ENCODE measurements at places on chromosomes 6 and 20.

DNA sequence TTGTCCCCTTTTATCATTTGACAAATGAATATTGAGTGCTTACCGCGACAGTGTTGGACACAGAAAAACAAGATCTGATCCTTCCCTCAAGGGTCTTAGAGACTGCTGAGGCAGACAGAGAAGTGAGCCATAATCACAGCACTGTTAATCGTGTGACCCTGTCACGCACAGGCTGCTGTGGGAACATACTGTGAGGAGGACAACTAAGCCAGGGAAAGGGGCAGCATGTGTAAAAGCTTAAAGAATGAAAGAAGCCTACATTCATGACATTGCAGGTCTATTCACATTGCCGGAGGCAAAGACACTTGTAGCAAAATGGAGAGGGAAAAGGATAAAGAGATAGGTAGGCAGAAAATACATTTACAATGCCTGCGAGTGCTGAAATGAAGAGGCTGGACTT lies 32.7 kb downstream of the TRDN start:
- DNase-seq, result no peak

DNA sequence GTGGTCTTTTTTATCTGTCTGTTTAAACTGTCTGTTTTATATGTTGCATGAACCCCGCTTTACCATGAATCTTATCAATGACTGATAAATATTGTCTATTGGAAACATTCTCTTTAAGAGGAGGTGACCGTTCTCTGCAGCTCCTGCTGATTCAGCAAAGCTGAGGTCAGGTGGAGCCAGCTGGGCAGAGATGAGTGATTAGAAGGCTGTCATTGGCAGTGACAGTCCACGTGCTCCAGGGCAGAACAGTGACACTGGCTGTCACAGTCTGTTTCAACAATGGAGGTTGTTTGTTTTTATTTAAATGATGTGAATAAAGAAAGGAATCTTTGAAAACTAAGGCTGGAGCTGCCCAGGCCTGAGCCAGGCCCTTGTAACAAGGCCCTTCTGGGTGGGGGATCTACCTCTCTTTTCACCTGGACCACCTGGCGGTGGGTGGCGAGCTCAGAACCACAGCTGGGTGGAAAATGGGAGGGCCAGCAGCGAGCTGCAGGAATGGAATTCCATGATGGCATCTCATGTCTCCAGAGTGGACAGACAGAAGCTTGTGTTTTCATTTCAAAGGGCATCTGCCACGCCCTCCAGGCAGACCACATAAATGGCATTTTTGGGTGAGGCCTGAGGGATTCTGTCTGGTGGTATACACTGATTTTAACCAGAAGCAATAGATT lies 12.6 kb downstream of the SYNJ2 start:
- DNase-seq, result no peak

DNA sequence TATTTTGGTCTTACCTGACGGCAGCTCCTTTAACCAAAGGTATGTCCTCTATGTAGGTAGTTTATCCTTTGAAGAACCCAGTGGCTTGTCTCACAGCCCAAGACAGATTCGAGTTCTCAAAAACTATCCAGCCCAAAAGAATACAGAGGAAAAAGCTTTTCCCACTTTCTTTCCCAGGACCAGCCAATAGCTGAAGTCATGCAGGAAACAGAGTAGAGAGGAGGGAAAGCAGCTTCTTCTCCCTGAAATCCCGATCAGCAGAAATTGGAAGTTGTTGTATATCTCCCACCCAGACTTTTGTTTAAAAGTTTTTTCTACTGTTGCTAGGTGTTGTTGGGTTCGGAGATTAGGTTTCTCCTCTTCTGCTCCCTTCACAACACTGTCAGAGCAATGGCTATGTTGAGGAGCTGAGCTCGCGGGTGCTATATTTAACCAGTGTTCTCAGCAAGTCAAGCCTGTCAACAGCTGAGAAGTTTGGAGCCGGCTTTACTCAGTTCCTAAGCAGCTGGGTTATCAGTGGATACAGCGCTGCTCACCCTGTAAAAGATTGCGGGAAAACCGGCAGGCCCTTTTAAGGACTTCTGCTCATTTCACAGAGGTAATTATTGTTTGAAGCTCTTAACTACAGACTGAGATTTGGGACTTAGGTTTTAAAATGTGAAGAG lies at the start of gene FILIP1:
TSS of gene FILIP1 (minus strand) at position 401 of the 665 bp plus-strand sequence. CDS start 78,828 bp downstream, outside the sequence.
- DNase-seq, result no peak

- no peak for DNase-seq
Observed at GRCh38 chr6:110799189-110799588, 16.1 kb downstream of the CDK19 start.

DNA sequence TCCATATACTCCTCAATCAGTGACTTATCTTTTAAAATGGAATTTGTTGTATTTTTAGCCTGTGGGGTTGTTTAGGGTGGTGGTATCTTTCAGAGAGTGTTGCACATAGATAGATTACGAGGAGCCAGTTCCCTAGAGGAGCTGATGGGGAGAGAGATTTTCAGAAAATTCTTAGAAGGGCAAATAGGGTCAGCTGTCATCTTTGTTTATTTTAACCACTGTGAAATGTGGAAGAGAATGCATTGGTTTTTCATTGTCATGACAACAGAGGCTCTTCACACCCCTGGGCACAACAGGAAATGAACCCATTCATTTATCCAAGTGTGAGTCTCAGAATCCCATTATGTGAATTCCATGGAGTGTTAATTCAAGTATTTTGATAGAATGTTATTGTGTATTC lies 188.4 kb downstream of the JARID2 start:
- no peak for DNase-seq

- no peak for DNase-seq
Observed at GRCh38 chr6:3765415-3765814, 13.9 kb upstream of the PXDC1 start.

DNA sequence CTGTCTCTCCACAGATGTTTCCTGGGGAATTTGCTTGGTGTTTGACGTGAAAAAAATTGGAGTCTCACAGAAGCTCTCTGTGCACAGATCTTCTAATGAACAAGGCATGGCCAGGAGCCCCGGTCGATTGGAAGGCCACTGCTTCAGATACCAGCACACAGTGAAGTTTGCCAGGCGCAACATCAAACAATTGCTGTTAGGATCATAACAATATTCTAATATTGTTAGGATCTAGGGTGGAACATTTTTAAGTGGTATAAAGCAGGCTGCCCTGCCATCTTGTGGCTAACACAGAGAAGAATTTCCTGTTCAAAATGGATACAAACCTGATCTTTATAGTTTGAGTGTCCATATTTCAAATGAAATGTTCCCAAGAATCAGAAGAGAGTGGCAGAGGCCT lies 64.1 kb downstream of the C6orf118 start:
- DNase-seq, result no peak

DNA sequence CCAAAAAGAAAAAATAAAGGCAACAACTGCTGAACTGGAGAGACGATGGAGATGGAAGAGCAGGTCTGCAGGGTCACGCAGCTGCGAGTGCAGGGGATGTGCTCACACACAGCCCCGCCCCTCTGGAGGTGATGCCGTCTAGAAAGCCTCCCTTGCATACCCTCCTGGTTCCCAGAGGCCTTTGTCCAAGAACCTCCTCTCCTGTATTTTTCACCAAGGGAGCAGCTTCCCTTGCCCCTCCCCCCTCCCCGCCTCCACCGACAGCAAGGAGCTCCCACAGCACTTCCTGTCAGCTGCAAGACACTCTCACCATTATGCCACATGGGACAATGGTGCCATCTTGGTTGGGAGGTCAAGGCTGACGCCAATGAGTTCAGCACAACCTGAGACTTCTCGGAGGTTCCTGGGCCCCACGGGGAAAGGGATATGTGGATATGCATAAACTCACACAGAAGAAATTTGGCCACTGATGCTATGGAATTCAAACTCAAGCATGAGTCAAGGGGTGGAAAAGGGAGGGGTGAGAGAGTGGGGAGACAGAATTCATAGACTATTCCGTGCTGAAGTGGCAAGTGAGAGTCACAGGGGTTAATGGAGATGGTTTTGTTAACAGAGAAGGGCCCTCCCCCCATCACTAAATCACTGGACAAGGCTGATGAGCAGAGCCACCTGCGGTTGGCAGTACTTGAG lies 132.9 kb downstream of the SCML4 start:
- no peak for DNase-seq

DNA sequence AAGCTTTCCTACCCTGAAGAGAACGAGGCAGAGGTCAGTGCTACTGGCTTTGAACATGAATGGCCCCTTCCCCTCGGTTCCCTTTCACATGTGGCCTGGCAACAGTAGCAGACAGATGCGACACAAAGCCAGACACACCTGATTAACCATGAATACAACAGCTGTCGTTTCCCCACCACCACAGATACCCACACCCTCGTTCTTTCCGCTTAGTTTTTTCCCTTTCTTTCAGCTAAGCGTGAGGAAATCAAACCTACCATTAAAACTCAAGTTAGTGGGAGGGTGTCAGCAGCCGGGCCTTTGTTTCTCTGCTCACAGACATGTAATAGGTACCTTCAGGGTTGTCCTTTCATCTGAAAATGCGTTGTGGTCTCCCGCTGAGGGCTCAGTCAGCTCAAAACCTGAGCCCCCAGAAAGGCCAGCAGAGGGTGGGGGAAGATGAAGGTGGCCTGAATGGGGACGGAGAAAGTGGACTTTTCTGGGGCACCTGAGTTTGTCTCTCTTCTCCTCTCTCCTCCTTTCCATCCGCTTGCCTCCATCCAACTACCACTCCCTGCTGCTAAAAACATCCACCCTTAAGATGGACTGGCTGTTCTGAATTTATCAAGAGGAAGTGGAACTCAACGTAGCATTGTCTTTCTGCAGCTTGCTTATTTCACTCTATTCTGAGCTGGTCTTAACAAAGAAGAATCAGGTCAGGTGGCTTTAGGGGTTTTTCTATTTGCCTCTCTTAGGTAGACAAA lies 516.6 kb upstream of the JARID2 start:
- DNase-seq, result no peak

GRCh38 chr20:13800728-13801134 lies 15.9 kb downstream of the NDUFAF5 start:
- DNase-seq, result no peak

DNA sequence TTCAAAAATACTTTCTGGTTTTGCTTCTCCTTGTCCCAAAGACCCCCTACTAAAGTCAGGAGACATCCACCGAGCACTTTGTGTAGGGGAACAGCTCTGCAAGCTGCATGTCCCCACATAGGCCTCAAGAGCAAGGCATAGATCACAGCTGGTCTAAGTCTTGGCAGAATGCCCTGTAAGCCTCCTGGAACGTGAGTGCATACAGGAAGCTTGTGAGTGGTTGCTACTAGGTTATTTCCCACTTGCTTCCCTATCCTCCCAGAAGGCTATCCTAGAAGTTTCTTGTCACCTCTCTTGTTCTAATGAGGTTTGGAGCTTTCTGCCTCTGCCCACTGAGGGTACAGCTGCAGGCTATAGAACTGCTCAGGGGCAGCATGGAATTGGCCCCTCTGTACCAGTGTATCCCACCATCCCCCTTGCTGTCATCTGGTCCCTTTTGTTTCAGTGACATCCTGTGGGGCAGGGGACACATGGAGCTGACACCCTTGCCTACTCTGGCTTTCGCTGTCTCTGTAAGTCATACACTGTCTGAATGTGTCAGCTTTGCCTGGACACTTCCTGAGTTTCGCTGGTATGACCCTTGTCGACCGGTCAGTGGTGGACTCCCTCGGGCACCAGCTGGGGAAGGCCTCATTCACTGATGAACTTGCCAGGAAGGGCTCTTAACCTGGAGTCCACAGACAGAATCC lies 35.6 kb upstream of the KCNK16 start:
- DNase-seq, result no peak

GRCh38 chr6:73739096-73739495 lies 43.1 kb downstream of the CD109 start:
- no peak for DNase-seq

GRCh38 chr20:44448753-44449546 lies 26.7 kb upstream of the TTPAL start:
- no peak for DNase-seq

- no peak for DNase-seq
Observed at GRCh38 chr6:129488313-129488712, 221.7 kb downstream of the ARHGAP18 start.

DNA sequence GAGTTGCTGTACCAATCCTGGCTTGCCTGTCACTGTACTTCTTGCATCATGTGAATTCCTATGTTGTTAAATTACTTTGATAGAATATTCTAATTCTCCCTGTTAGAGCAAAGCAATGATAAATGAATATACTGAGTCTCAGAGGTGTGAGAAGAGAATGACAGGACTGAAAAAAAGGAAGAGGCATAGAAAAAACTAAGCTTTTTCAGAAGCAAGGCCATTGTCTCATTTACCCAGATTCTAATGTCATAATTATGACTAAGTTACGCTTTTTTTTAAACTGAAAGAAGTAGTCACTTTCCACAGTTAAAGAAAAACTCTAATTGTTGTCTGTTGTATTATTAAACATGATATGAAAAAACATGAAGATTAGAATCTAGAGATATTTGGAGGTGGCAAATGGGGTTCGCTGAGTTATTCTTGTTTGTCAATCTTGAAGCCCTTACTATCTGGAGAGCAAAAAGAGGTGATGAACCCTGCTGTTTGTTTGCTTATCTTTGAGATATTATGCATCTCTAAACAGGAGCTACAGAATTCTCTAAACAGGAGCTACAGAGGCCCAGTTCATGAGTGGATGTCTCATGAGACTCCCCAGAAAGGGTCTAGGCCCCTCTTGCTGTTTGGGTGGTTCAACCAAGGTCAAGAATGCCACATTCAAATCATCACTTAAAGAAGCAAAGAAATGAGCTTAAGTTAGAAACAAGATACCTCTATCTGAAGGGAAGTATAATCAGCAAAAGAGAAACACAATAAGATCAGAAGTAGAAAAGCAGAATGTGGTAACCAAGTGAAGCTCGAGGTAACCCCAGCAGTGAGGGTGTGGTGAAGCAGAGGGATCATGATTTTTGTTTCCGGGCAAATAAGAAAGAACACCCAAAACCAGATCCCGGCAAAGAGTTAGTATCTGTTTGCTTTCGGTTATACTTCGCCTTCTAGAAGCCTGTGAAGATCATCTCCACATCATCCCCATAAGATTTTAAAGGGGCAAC lies 33.3 kb upstream of the THEMIS start:
- DNase-seq, result no peak

- DNase-seq, result no peak
Observed at GRCh38 chr6:100171533-100172321, 177.7 kb upstream of the MCHR2 start.

DNA sequence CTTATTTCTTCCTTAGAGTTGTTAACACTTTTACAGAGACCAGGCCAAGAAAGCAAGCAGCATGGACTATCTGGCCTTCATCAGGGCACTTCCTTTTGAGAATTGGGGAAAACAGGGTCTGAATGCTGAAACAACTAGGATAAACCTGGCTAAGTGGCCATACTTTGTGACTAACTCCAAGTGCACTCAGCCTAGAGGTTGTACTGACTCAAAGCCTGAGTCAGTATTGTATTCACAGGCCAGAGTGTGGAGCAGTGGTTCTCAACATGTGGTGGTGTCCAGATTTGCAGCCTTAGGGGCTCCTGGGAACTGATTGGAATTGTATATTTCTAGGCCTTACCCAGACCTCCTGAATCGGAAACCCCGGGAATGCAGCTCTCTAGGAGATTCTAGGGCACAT lies 20.1 kb downstream of the SEC23B start:
- no peak for DNase-seq

- DNase-seq, result no peak
Observed at GRCh38 chr6:17899491-17899890, 87.9 kb downstream of the KIF13A start.

- DNase-seq, result no peak
Observed at GRCh38 chr6:163775313-163775712, 360.8 kb downstream of the QKI start.

- DNase-seq, result no peak
Observed at GRCh38 chr20:7285918-7286556, 518.6 kb downstream of the BMP2 start.

- DNase-seq, result no peak
Observed at GRCh38 chr20:53922901-53923314, 147.5 kb downstream of the BCAS1 start.

- no peak for DNase-seq
Observed at GRCh38 chr6:107666084-107666980, 157.8 kb downstream of the SCML4 start.
